ENCODE measurements at places on chromosomes 6 and 20. TPM values are rescaled to one million over a fixed set of nuclear protein-coding genes. Genes with fewer than 3 reads are reported as not detected.

Gene BNIP5
- 1.4 TPM for total RNA-seq

DNA sequence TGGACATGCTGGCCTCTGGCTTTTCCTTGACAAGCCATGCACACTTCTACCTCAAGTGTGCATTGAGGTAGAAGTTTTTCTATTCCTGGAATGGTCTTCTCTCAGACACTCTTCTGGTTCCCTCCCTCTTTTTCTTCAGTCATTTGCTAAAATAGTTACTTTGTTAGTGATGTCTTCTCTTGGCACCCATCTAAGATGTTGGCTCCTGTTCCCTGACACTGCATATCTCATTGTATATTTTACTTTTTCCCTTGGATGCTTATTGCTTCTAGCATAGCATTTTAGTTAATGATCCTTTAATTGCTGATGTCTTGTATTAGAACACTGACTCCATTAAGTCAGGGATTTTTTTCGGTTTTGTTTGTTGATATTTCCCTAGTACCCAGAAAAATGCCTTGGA, 758.7 kb upstream of the NRSN1 start:
- no peak overlapping the region for H3K27ac ChIP-seq
- H3K36me3 ChIP-seq, result no peaks in the 10 kb centered on the region
- H3K4me1 ChIP-seq, result no peaks in the 10 kb centered on the region
- DNase-seq, result no peak
- H3K27me3 ChIP-seq, result no peaks in the 10 kb centered on the region
- H3K4me3 ChIP-seq, result no peak overlapping the region

GRCh38 chr6:23354004-23354403, 772.0 kb upstream of the NRSN1 start:
- H3K4me3 ChIP-seq, result no peak overlapping the region
- no peak for DNase-seq
- H3K36me3 ChIP-seq, result no peaks in the 10 kb centered on the region

GRCh38 chr6:12555267-12555666, 161.3 kb upstream of the PHACTR1 start:
- no peaks in the 10 kb centered on the region for H3K36me3 ChIP-seq
- H3K27me3 ChIP-seq, result no peaks in the 10 kb centered on the region
- DNase-seq, result no peak
- no peak overlapping the region for H3K27ac ChIP-seq

- H3K27me3 ChIP-seq, result no peaks in the 10 kb centered on the region
- H3K4me1 ChIP-seq, result no peaks in the 10 kb centered on the region
- H3K36me3 ChIP-seq, result no peaks in the 10 kb centered on the region
These were observed 249.4 kb upstream of the TFAP2D start for GRCh38 chr6:50463931-50464330.

Gene NT5E
- total RNA-seq, result 47.4 TPM

GRCh38 chr20:35947907-35948306, 6.4 kb downstream of the SCAND1 start:
- DNase-seq, result no peak
- H3K36me3 ChIP-seq, result no peaks in the 10 kb centered on the region
- H3K4me1 ChIP-seq, result peaks cover 3% of the 10 kb centered on the region
- H3K27me3 ChIP-seq, result no peaks in the 10 kb centered on the region
- H3K4me3 ChIP-seq, result no peak overlapping the region
- no peak overlapping the region for H3K27ac ChIP-seq
